ENCODE measurements at places on chromosomes 2 and 18.
A peak's percentile ranks its signal among the peaks of the same experiment; 100 is the strongest.

GRCh38 chr2:97950329-97951154, 45.2 kb downstream of the TMEM131 start:
- DNase-seq: peak; percentile 97

DNA sequence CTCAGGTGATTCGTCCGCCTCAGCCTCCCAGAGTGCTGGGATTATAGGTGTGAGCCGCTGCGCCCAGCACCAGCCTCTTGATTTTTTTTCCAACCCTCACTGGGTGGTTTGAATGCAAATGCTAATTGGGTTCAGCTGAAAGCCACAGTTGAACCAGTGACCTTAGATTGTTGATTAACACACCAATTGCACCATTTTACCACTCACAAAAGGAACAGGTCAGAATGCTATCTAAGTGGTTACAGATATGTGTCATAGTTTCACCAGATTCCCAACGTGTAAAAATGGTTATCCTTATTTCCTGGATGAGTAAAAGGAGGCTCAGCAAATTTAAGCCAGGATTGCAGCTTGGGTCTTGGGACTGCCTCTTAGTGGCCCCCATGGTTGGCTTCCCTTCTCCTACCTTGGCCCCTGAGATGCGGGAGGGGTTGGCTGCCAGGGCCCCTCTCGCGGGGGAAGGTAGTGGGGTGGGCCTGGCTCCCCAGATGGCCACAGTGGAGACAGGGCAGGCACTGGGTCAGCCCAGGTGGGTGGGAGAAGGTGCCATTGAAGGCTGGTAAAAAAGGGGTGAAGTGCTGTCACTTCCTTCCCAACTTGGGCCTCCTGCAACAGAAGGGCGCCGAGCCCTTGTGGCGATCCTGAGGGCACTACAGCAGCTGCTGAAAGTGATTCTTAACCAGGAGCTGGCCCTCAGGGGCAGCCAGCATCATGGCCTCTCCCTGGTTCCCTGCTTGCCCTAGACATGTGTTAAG, 164.9 kb upstream of the HAAO start:
- DNase-seq: peak; percentile 77

- DNase-seq: no peak
Observed at GRCh38 chr2:136178941-136179601, 61.1 kb upstream of the CXCR4 start.

DNA sequence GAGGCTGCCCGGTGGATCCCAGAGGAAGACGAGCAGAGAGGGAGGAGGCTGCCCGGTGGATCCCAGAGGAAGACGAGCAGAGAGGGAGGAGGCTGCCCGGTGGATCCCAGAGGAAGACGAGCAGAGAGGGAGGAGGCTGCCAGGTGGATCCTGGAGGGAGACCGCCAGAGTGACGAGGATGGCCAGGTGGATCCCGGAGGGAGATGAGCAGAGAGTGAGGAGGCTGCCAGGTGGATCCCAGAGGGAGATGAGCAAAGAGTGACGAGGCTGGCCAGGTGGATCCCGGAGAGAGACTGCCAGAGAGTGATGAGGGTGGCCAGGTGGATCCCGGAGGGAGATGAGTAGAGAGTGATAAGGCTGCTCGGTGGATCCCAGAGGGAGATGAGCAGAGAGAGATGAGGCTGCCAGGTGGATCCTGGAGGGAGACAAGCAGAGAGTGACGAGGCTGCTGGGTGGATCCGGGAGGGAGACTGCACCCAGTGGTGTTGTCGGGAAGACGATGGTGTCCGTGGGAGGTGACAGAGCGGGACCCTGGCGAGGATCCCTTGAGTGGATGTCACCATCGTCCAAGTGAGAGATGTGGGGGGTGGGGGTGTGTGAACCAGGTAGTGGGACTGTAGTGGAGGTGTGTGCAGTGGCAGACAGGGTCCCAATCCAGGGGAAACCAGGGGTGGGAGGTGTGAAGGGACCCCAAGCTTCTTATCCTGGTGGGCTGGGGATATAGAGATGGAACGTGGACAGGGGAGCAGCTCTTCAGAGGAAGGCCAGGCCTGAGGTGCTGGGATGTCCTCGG, 22.3 kb downstream of the DCDC2C start:
- no peak for DNase-seq

GRCh38 chr2:48412443-48413250, 117.3 kb upstream of the STON1 start:
- DNase-seq: no peak

DNA sequence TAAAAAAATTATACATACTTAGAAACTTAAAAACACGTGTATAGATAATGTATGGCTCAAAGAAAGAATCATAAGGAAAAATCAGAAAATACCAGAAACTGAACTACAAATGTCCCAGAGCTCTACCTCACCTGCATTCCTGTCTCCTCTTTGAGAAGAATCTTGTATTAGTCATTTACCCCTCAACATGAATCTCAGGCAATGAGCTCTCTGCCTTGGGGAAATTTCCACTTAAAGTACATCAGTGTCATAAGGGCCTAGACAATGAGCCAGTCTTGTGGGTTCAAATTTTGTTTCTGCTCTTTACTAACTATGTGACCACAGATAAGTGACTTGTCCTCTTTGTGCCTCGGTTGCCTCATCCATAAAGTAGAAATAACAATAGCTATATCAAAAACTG, 40.1 kb downstream of the SCG2 start:
- no peak for DNase-seq

DNA sequence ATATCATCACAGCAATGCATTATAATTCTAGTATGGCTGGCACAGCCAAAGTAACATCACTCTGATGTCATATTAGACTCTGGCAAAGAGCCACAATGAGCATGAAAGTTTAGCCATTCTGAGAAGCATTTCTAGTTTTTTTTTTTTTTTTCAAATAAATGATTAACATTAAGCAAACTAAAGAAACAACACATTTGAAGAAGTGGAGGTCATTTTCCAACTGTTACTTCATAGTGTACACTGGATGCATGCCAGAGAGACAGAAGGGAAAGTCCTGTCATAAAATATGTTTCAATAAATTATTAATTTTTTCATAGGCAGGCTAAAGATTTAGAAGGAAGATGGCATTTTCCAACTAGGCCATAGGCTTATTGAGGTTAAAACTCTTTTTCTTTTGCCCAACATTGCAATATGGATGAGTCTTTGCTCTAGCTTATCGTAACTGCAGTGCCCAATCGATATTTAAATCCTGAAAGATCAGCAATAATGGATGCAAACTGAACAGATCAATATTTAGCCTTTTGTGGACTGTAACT, 1630.4 kb upstream of the ACVR2A start:
- no peak for DNase-seq

GRCh38 chr2:108125581-108125980, 114.2 kb upstream of the SULT1C3 start:
- DNase-seq: no peak

DNA sequence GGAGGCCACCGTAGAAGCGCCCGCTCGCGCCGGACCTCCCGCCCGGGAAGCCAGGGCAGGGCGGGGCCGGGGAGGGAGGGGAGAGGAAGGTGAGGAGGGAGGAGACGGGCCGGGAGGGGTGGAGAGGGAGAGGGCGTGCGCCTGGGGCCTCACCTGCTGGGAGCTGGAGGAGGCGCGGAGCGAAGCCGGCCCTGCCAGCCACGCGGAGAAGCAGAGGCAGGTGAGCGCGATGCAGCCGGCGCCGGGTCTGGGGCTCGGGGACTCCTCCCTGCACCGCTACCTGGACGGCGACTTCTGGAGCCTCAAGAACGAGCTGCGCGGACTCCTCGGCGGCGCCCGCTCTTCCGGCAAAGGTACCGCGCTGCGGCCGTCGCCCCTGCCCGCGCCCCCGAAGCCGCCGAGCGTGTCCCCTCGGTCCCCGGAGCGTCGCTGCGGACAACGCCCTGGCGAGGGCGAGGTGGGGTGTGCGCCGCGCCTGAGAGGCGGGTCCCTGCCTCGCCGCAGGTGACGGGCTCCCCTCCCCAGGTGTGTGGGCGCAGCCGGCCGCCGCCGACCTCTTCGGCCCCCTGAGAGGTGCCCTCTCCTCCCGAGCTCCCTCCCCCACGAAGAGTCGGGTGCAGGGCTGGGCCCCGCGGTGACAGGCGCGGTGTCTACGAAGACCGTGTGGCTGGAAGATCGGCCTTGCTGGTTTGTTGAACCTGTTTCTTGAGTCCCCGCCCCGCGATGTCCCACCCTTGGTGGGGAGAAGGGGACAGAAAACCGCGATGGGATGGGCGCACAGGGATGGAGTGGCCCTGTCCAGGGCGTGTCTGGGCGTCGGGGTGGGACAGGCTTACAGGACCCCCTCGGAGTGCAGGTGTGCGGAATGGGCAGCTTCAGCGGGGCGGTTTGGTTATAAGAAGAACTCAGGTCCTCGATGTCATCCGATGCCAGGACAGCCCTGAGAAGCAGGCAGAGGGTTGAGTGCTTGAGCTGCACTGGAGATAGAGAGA, at the start of gene ACOXL:
Gene ACOXL, plus strand, starts transcription at position 152 of the 992 bp plus-strand sequence. CDS start 35,817 bp downstream, outside the sequence.
- DNase-seq: no peak

- DNase-seq: peak; percentile 54
Observed at GRCh38 chr2:157261199-157261782, 3.8 kb downstream of the GALNT5 start.
